ENCODE measurements at places on chromosomes 13 and 19.

- DNase-seq: no peak
Measured at GRCh38 chr19:898663-899062, 5.4 kb downstream of the RNU6-9 start.

- DNase-seq: no peak
Measured at GRCh38 chr13:113881614-113882266, 17.9 kb upstream of the GAS6 start.

DNA sequence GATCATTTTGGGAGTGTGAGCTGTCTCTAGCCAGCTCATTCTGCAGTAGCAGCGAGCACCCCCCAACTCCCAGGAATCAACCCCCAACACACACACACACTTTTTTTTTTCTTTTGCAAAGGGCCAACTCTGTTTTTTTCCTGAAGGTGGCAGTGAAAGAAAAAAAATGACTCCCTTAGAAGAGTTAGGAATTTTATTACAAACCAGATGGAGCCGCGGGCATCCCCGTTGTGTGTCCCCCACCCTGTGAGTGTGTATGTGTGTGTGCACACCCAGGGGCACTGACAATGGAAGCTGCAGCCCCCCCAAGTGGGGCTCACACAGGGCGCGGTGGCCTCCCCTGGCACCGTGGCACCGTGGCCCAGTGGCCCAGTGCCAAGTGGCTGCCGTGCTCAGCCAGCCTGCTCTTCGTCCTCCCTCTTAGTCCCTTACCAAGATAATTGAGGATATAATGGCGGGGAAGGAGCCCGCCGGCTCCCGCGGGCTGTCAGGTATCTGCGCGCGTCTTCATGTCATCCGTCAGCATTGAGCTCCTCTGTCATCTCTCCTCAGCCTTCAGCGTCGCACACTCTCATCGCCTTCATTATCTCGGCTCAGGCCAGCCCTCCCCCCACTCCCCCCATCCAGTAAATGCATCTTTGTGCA is 314.1 kb downstream of the ZNF536 start:
- DNase-seq: no peak

DNA sequence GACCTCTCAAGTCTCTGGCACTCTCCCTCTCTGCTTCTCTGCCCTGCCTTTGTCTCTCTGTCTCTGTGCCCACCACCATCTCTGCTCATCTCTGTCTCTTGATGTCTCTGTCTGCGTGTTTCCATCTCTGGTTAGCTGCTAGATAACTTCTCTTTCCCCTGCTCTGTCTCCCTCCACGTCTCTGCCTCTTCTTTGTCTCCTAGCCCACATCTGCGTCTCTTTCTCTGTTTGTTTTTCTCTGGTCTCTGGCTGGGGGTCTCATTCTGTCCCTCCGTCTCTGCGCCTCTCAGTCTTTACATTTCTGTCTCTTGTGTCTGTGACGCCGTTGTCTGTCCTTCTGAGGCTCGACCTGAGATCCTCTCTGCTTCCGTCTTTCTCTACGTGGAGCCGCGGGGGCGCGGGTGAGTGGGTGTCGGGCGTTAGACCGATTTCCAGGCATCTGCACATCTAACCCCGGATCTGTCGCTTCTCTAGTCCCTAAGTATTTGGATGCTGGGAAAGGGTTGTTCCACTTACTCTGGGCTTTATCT is 386 bp downstream of the GIPR start:
- no peak for DNase-seq

DNA sequence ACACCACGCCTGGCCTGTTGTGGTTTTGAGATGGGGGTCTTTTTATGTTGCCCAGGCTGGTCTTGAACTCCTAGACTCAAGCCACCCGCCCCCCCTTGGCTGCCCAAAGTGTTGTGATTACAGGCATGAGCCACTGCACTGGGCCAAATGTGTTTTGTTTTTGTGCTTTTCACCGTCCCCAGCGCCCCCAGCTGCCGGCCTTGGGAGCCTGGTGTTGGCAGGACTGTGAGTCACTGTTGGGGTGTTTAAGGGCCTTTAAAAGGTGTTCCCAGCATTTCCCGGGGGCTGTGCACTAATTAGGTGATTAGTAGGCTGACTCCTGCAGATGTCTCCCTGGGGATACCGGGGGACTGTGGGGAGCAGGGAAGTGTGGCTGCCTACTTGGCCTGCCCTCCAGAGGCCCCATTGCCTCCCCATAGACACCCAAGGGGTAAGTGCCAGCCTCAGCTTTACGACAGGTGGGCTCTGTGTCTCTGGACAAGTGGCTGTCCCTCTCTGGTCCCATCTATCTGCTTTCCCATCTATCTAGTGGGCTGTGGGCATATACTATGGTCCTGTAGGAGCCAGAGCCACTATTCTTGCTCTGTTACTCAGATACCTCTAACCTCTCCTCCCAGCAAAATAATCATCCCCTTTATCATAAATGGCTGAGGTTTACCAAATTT is 11.8 kb upstream of the TLE5 start:
- DNase-seq: no peak

DNA sequence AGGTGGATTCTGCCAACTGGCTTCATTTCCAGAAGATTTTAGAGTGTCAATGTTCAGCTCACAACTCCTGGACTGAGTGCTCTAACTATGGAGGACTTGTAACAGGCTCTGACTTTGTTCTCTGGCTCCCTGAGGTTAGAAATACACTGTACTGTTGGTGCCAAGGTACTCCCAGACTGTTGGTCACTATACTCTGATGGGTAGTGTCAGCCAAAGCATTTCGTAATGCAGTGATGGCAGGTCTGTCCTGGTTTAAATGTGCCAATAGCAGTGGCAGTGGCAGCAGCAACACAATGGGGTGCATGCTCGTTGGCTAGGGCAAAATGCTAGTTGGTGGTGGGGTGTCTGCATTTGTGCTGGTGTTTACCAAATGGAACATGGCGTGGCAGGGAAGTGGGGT is 472.2 kb downstream of the TDRD3 start:
- DNase-seq: no peak

DNA sequence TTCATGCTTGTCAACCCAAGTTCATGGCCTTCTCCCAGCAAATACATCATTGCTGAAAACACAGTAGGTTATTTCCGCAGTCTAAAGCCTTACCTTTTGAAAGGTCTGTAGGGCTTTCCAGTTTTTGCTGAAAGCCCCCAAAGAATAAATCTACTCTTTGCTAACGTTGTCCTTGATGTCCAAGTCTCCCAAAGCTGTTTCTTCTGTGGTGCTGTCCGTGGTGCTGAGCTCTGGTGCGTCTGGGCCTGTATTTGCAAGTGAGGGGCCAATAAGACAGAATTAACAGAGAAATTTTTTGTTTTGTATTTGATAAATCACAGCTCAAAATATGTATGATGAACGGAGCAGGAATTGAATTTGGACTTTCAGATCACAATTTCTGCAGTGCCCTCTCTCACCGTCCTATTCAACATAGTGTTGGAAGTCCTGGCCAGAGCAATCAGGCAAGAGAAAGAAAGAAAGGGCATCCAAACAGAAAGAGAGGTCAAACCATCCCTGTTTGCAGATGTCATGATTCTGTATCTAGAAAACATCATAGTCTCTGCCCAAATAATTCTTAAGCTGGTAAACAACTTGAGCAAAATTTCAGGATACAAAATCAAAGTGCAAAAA is 9.8 kb upstream of the LGALS16 start:
- DNase-seq: no peak

- DNase-seq: no peak
Measured at GRCh38 chr19:7505682-7506384, 10.1 kb upstream of the ZNF358 start.

DNA sequence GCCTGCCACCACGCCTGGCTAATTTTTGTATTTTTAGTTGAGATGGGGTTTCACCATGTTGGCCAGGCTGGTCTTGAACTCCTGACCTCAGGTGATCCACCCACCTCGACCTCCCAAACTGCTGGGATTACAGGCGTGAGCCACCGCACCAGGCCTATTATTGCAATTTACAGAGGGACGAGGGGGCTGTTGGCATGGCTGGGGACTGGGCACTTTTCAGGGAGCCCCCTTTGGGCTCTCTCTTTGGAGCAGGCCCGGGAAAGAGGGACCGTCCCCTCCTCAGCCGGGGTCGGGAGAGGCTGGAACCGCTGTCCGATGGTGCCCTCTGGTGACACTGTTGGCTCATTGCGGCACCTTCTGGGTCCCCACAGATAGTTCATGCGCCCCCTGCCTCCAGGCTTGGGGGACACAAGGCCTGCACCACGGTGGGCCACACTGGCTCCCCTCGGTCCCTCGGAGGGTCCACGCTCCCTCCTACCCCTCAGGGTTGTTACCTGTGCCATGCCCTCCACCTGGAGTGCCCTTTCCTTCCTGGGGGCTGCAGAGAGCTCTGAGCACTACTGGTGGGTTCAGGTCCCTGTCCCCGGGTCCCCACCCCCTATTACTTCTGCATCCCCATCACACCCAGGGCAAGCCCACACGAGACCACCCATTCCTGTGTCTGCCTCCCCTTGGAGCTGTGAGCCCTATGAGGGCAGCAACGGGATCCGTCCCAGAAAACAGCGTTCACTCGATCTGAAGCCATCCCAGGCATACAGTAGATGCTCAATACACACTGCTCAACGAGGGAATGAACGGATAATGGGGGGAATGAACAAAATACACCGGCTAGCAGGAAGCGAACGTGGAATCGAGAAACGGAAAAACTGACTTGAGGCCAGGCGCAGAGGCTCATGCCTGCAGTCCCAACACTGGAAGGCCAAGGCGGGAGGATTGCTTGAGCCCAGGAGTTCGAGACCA is 12.5 kb downstream of the FEM1A start:
- DNase-seq: no peak

- DNase-seq: no peak
Measured at GRCh38 chr19:5642204-5642603, 19.3 kb downstream of the SAFB start.

- DNase-seq: peak; percentile 40
Measured at GRCh38 chr19:42330241-42330711, 4.8 kb downstream of the MEGF8 start.

- no peak for DNase-seq
Measured at GRCh38 chr19:41870401-41870873, 6.6 kb upstream of the CD79A start.

GRCh38 chr19:16233081-16233776 is 35.5 kb downstream of the AP1M1 start:
- DNase-seq: peak; percentile 8

DNA sequence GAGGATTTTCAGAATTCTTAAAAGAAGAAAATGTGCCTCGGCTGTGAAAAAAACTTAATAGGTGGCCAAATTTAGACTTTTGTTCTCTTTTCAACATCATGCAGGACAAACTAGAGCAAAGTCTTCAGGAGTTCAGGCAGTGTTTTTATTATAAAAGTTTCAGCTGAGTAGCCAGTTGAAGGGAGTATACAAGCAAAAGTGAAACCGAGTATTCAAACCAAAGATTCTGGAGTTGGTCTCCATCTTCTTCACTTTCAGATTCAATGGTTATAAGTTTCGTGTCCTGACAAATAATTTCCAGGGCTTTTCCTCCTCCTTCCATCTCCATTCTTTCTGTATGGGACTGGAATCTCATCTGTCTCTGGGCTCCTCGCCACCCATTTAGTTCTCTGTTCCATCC is 379.7 kb downstream of the GPC5 start:
- DNase-seq: no peak

- no peak for DNase-seq
Measured at GRCh38 chr13:47049276-47049989, 152.6 kb upstream of the HTR2A start.

DNA sequence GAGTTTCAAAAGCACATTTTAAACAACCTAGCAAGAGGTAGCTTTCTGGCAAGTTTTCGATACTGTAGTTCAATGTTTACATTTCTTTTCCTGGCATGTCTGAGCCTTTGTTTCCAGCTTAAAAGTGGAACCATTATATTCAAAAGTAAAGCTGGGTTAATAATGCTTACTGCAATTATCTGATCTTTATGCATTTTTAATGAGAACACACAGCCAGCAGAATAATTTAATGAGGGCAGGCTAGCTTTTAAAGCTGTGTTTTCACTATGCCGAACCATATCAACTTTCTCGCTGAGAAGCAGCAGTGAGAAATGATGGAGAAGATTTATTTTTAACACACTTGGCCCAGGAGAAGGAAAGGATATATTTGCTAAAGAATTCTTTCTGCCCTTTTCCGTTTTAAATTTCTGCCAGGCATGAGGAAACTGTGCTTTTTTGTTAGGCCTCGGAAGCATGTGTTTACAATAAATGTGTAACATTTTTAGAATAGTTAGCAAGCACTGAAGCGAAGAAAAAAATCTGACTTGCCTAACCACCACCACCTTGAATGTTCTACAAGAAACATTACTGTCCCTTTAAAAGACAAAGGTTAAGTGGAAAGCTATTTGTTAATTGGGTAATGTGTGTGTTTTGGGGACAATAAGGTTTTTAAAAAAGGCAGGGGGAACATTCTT is 1.0 kb downstream of the MBNL2 start:
- DNase-seq: no peak

GRCh38 chr19:35056513-35057063 is 15.1 kb downstream of the HPN start:
- DNase-seq: no peak

DNA sequence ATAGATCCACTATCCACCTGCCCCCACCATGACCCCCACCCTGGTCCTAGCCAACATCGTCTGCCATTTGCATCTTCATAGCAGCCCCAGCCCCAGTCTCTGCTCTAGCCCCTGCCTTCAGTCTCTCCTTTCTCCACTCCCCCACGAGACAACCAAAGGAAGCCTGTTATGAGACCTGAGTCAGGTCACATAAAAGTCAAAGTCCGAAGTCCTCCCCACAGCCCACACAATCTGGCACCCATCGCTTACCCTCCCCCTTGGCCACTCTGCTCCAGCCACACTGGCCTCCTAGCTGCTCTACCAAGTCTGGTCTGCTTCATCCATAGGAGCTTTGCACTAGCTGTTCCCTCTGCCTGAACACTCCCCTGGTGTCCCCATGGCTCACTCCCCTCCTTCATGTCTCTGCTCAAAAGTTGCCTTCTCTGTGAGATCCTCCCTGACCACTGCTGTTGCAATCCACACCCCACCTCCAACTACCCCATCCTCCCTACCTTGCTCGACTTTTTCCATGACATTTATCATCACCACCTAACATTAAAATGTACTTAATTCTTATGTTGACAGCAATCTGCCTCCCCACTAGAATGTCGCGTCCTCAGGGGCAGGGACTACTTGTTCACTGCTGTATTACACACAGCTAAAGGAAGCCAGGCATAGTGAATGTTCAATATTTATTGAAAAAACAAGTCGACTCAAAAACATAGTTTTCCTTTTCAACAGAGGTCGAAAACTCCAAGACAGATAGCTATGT is 1.2 kb upstream of the PLEKHG2 start:
- DNase-seq: peak; percentile 70
